ENCODE measurements at places on chromosomes 4 and X.

GRCh38 chr4:154164931-154165839, 326.4 kb downstream of the DCHS2 start:
- peak; percentile 8 for DNase-seq

- DNase-seq: no peak
These were observed 46.5 kb downstream of the PHOX2B start for GRCh38 chr4:41701983-41702382.

- no peak for DNase-seq
These were observed 161.1 kb downstream of the RBM46 start for GRCh38 chr4:154942176-154942575.

DNA sequence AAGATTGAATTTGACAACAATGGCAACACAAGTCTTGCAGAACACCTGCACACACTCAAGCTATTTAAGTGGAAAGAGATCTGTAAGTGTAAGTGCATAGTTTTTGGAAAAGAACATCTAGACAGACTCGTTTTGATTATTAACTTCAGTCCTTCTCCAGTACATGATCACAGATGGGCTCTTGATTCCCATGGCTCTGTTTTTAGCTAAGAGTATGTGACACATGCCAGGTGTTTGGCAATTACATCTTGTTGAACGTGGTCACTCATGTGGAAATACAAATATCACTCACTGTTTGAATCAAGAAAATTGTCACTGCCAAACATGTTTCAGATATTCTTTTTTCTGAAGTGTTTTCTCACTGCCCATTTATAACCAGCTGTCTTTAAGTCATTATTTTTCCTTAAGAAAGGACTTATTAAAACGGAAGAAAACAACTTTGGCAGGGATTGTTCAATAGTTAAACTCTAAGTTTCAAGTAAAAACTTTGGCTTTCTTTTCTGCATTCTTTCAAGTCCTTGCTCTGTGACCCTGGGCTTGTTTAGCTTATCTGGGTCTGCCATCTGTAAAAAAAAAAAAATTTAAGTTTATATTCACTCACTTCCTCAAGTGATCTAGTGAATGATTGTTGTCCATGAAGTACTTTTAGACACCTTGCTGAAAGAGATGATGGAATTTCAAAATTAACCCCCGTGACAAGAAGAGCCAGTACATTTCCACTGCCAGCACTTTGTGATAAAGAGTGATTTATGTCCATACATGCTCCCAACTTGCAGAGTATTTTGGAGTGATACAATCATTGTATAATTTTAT, 125.4 kb downstream of the ATXN3L start:
- DNase-seq: no peak

DNA sequence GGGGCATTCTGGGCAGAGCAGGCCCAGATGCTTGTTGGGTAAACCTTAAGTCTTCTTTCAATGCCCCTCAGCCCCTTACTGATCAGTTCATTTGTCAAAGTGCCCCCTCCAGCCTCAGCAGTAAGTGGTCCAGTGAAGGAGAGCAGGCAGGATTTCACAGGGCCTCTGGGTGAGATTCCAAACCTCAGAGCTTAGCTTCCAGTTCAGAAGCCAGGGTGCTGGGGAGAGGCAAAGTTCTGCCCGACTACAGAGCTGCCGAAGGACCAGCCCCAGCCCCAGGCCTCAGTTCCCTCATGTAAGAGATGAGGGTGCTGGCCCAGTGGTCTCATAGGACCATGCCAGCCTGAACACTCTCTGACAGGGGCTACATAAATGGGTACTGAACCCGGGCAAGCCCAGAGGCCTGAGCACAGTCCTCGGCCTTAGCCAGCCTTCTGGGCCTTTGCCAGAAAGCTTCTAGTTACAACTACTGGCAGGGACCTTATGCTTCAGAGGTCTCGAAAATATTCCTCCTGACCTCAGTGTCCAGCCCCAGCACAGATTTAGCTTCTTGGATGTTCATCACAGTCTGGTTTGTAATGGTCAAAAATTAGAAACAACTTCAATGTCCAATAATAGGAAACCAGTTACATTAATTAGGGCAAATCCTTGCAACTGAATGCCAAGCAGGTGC, 851 bp upstream of the RIPPLY1 start:
- DNase-seq: no peak

DNA sequence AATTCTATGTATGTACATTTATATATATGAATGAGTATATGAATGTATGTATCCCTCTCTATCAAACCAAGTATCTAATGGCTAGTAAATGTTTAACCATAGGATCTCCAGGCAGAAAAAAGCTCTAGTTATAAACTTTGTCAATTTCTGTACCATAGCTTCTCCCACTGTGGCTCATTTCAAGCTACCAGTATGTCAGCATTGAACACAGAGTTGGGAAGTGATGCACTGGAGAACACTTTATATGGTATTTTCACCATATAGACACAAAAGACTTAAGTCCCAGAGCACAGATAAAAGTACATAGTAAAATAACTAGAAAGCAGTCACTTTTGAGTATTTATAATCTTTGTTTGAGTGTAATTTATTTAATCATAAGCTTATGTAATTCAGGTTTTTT, 53.9 kb upstream of the ATP8A1 start:
- DNase-seq: no peak

DNA sequence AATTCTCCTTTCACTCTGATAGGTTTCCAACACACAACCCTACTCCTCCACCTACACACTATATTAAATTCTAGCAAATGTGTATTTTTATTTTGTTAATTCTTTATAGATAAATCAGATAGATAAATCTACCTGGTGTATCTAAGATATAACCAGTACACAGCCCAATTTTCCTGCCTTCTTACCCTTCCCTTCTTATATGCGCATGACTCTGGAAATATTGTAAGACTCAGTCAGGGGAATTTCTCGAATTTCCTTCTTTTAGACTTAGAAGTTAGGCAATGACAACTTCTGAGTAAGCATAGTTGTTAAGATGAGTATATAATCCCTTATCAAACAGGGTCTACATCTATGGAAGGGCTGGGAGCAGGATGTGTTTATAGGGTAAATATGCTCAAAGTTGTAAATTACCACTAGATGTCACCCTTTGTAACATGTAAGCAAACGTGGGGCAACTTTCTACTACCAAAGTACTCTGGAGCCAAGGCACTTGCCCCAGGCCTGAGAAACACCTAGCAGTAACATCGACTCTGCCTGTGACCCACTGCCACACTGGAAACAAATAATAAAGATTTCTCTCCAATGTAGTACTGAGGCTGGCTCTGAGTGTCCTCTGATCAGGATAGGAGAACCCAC, 444.7 kb downstream of the IQCM start:
- DNase-seq: peak; percentile 43

DNA sequence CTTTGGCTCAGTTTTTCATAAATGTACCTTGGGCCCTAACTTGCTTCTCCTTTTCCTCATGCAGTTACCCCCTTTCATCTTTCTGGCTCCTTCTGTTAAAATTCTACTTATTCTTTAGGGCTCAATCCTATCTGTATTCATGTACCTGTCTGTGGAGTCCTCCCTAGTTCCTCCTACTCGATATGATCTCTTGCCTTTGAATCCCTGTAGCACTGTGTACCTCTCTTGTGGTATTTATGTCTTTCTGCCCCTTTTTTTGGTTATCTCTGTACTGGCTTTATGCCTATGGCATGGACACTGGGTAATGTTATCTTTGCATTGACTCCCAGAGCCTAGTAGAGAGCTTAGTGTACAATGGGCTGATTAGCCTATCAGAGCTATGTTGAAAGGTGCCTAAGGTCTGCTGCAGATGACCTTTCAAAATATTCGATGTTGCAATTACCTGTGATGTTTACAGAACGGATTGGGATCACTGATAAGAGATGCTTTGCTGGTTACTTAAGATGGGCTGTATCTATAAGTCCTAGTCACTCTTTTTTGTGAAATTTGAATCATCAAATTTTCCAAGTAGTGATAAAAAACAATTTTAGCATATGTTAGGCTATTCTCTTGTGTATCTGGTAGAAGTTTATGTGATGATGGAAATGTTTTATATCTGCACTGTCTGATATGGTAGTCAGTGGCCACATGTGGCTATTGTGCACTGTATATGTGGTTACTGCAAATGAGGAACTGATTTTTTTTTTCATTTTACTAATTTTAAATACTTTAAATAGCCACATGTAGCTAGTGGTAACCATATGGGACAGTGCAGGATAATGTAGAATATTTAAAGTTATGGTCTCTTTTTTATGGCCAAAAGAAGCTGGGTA, 33.5 kb downstream of the TMEM164 start:
- DNase-seq: no peak

DNA sequence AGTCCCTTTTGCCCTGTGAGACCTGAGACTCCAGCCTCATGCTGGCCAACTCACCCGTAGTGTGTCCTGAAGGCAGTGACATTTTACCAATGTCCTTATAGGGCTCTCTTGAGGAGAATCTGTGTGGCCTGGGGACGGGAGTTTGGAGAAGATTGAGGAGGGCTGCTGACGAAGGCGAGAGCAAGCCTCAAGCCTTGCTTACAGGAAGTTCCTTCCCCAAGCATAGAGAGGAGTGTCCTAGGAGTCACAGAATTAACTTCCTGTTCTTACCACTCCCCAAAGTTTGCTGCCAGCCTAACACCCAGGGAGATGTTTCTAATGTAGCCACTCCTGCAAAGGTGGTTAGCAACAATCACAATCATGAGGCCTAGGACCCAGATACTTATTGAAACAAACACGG, at the start of gene NXF3:
TSS of gene NXF3 (minus strand) at position 202 of the 400 bp plus-strand sequence. CDS start at position 82, 120 bp downstream.
- no peak for DNase-seq

GRCh38 chrX:8144925-8145324, 26.1 kb downstream of the VCX2 start:
- DNase-seq: no peak

DNA sequence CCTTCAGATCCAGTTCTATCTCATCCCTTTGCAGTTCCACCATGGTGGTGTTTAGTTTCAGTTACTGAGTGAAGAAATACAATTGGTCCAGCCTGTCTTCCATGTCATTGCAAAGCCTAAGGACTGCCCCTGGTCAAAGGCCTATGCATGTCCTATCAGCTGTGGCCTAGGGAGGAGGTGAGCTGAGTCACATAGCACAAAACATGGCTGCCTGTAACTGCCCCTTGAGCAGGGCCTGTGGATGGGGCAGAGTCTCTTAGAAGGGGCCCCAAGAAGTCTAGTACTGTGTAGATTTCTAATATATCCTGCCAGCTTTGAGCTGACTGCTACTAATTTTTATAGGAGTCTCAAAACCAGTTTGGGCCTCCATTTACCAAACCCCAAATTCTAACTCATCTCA, 296.7 kb downstream of the FBXW7 start:
- DNase-seq: no peak

GRCh38 chr4:146998157-146998556, 52.5 kb upstream of the TTC29 start:
- DNase-seq: no peak

GRCh38 chr4:45102716-45103115, 376.4 kb upstream of the GNPDA2 start:
- DNase-seq: no peak

GRCh38 chr4:37837446-37837845, 11.0 kb downstream of the PGM2 start:
- DNase-seq: no peak

DNA sequence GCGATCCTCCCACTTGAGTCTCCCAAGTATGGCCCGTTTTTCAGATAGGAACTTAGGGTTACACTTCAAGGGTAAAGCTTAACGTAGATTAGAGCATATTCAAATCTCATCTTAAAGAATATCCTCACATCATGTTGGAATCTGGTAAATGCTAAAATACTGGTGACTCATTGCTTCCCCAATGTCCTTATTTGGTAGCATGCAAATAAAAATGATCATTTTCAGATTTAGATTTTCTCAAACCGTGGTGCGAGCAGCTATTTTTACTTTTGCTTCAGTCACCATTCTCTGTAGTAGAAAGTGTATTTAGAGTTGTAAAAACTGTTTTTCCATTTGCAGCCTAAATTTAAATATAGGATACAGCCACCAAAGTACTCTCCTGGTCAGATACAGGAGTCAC, 101.5 kb upstream of the MAML3 start:
- no peak for DNase-seq

GRCh38 chr4:147570616-147571015, 46.6 kb upstream of the TMEM184C start:
- DNase-seq: no peak

DNA sequence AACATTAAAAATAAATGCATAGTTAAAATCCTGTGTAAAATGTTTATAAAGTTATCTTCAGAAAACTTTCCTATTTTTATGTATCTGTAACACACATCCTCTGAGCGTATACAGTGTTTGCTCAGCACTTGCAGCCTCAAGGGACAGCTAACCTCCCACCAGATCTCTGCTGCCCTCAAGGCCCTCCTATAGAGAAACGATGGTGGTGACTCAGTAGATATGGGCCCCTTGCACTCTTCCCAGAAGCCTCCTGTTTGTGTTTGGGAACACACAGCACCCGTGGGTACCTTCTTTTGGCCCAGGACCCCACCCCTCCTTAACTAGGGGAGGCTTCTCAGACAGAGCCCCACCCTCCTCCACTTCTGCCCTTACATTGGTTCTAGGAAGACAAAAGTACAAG, 26.7 kb downstream of the PJA1 start:
- no peak for DNase-seq

- DNase-seq: no peak
These were observed 160.9 kb downstream of the PPARGC1A start for GRCh38 chr4:23728971-23729370.

DNA sequence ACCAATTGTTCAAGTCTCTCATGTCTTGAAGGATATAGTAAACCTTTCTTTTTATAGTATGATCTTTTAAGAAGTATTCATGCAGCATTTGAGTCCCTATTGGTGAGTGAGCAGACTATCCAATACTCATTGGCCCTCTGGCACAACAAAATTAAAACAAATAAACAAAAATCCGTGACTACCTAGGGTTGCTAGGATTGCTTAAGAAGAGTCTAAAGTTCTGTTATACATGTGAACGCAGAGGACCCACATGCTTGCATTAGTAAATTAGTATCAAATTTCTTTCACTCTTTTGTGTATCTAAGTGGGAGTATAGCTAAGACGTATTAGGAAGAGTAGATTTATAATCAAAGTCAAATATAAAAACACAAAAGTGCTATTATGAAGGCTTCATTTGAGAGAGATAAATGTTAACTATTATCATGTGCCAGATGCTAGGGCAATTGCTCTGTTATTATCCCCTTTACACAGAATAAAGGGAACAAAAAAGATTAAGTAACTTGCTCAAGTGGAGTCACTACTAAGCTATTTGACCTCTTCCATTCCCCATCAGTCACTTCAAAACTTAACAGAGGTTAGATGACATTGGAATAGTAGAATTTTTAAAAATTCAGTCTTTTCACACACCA, 29.2 kb upstream of the LARP1B start:
- no peak for DNase-seq

DNA sequence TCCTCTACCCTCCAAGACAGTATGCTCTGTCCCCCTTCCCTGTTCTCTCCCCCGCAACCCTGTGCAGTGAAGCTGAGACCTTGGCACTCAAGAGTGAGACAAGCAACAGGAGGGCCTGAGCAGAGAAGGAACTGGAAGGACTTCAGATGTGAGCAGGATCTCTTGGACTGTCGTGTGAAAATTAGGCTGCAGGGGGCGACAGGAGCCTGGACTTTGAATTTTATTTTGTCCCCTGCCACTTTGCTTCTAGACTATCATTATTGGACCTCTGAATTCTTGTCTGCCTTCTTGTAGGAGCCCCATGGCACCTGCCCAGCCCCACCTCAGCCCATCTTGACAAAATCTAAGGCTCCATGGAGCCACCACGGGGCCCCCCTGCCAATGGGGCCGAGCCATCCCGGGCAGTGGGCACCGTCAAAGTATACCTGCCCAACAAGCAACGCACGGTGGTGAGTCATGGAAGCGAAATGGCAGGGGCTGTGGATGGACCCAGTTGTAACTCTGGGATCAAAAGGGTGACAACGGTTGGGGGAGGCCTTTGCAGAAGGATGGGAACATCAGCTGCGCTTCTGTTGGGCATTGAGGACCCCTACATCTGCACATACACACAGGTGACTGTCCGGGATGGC, 1.7 kb downstream of the ARAF start:
- DNase-seq: no peak

All from Ammon's horn (tissue), 1 donor.